Endodermal cell (in vitro differentiated cells): ENCODE measurements at places on chromosomes 5 and 9.
A peak's percentile ranks its signal among the peaks of the same experiment; 100 is the strongest.

DNA sequence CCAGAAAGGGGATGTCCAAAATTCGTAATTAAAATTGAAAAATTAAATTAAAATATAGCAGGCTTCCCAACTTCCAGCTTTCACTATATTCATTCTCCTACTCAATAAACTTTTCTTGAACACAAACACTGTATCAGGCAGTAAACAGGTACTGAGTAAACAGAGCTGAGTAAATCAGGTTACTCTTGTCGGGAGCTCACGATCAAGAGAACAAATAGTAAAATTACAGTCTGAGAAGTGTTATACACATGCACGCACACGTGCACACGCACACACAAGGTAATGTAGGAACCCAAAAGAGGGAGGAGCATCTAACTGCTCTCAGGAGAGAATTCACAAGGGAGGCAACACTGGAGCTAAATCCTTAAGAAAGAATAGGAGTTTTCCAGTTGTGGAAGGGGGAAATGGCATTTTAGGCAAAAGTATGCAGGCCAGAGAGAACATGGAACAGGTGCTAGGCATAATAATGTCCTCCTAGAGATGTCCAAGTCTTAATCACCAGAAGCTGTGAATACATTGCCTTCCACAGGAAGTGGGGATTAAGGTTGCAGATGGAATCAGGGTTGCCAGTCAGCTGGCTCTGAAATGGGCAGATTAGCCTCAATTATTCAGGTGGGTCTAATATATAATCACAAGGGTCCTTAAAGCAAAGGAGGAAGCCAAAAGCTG, 598.8 kb upstream of the BRINP1 start:
- no peaks in the 10 kb centered on the region for H3K27me3 ChIP-seq
- no peak overlapping the region for H3K27ac ChIP-seq
- H3K4me3 ChIP-seq, result no peak overlapping the region
- H3K36me3 ChIP-seq, result no peaks in the 10 kb centered on the region
- H3K4me1 ChIP-seq, result no peaks in the 10 kb centered on the region
- no peak for DNase-seq

DNA sequence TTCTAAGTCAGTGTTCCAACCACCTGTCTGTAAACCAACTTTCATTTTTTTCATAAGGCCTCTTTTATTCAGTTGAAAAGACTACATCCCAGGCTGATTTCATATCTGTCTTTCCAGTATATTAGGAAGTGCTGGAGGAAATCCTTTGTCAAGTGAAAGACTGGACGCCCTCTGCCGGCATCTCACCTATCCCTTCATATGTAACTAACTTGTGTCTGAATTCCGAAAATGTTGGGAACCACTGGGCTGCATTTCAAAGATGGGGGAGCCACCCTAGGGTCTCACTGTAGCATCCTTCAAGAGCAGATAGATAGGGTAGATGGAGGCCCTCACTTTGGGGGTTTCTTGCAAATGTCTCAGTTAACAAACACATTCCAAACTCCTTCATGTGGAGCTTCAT, 569.8 kb downstream of the CTNND2 start:
- no peak overlapping the region for H3K27ac ChIP-seq
- H3K27me3 ChIP-seq, result no peaks in the 10 kb centered on the region
- no peak overlapping the region for H3K4me3 ChIP-seq
- H3K36me3 ChIP-seq, result no peaks in the 10 kb centered on the region
- no peak for DNase-seq

DNA sequence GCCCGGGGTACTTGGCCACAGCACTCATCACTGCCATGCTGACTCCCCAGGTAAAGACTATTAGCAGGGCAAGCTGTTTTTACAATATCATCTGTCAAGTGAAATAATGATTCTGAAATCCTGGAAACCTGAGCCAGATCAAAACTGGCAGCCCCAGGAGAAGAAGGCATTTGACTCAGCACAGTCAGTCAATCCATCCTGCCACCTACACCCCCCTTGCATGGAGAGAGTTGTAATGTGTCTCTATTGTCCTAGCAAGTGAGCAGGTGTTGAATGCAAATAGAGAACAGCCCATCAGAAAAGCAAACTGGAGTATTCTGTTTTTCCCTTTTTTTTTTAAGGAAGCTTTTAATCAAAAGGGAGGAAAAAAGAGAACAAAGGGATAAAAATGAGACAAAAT, 291.2 kb downstream of the BRINP1 start:
- no peak overlapping the region for H3K4me3 ChIP-seq
- no peak for DNase-seq
- no peaks in the 10 kb centered on the region for H3K27me3 ChIP-seq

- H3K27me3 ChIP-seq, result no peaks in the 10 kb centered on the region
- no peak overlapping the region for H3K4me3 ChIP-seq
- no peaks in the 10 kb centered on the region for H3K4me1 ChIP-seq
- no peak overlapping the region for H3K27ac ChIP-seq
- DNase-seq, result no peak
- H3K36me3 ChIP-seq, result no peaks in the 10 kb centered on the region
Observed at GRCh38 chr5:109143031-109143430, 266.7 kb downstream of the PJA2 start.

DNA sequence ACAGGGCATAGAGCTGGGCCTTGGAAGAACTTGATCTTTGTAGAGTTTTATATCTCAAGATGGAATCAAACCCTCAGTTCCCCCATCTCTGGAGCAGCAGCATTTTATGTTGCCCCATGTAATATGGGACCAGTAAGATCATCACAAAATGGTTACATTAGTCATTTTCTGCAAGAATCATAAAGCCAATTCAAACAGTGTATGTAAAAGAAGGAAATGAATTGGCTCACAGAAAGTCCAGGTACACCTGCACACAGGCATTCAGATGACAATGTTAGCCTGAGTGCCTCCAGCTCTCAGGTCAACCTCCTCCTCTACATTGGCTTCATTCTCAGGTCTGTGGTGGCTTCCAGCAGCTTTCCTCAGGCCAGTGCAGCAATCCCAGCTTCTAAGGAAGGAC, 35.1 kb downstream of the CYFIP2 start:
- no peaks in the 10 kb centered on the region for H3K4me1 ChIP-seq
- DNase-seq, result no peak
- peaks cover 4% of the 10 kb centered on the region for H3K36me3 ChIP-seq
- H3K4me3 ChIP-seq, result no peak overlapping the region

GRCh38 chr9:132002643-132003318, 76.9 kb downstream of the MED27 start:
- no peak for DNase-seq
- no peak overlapping the region for H3K27ac ChIP-seq
- no peaks in the 10 kb centered on the region for H3K27me3 ChIP-seq
- H3K4me3 ChIP-seq, result no peak overlapping the region

- peaks cover 7% of the 10 kb centered on the region for H3K4me1 ChIP-seq
- no peaks in the 10 kb centered on the region for H3K27me3 ChIP-seq
- no peak overlapping the region for H3K27ac ChIP-seq
- no peaks in the 10 kb centered on the region for H3K36me3 ChIP-seq
- no peak overlapping the region for H3K4me3 ChIP-seq
Observed at GRCh38 chr5:110377361-110377760, 349.1 kb downstream of the TMEM232 start.

- no peak overlapping the region for H3K4me3 ChIP-seq
- DNase-seq, result no peak
- no peaks in the 10 kb centered on the region for H3K36me3 ChIP-seq
- no peaks in the 10 kb centered on the region for H3K4me1 ChIP-seq
Observed at GRCh38 chr5:84058561-84058960, 326.1 kb downstream of the EDIL3 start.

DNA sequence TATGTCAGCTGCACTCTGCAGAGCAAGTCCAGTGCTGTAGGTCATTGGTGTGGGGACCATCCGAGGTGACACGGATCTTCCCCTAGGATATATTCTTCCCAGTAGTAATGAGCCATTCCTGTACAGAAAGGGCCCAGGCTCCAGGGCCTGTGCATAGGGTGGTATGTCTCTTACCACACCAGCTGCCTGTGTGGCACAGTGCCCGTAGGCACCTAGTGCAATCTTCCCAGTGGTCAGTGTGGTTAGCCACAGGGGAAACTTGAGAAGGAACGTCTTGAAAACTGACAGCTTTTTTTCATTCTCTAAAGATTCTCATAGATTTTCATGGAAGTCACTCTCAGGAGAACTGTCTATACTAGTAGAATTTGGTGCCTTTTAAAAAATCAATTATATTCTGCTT, 39.8 kb downstream of the CYSTM1 start:
- no peaks in the 10 kb centered on the region for H3K36me3 ChIP-seq
- H3K4me1 ChIP-seq, result peaks cover 10% of the 10 kb centered on the region
- H3K4me3 ChIP-seq, result no peak overlapping the region
- no peak overlapping the region for H3K27ac ChIP-seq

- no peak overlapping the region for H3K27ac ChIP-seq
- no peaks in the 10 kb centered on the region for H3K4me1 ChIP-seq
- no peaks in the 10 kb centered on the region for H3K36me3 ChIP-seq
- H3K27me3 ChIP-seq, result no peaks in the 10 kb centered on the region
- no peak for DNase-seq
- H3K4me3 ChIP-seq, result no peak overlapping the region
Observed at GRCh38 chr5:4855036-4855435, 285.1 kb upstream of the ADAMTS16 start.

DNA sequence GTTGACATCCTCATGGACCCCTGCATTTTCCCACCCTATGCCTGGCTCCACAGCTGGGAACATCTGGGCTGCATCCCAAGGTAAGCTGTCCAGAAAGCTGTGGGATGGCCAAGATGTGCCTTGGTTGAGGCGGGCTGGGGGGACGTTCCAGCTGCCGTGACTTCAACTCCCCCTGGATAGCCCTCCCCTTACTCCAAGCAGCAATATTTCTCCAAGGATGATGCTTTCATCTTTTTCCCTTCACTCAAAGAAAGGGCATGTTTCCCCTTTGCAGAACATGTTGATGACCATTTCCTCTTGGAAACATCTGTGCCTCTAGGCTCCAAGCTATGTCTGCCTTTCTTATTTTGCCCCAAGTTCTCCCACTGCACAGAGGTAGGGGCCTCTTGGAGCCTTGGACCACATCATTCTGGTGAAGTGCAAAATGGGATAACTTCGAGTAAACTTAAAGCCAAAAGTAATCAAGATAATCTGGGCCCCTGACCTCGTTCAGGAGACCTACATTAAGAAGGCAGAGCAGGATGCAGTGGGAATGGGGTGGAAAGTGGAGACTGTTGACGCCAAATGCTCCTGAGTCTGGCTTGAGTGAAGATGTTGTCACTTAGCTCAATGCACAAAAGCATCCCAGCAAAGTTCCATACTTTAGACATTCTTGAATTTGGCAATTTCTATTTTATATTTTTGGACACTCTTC, 175.2 kb downstream of the GAS1 start:
- H3K27ac ChIP-seq, result no peak overlapping the region
- no peak for DNase-seq
- no peaks in the 10 kb centered on the region for H3K36me3 ChIP-seq

GRCh38 chr5:55603922-55604321, 69.2 kb upstream of the PLPP1 start:
- no peaks in the 10 kb centered on the region for H3K36me3 ChIP-seq
- H3K4me1 ChIP-seq, result no peaks in the 10 kb centered on the region
- H3K27ac ChIP-seq, result no peak overlapping the region
- H3K27me3 ChIP-seq, result no peaks in the 10 kb centered on the region

DNA sequence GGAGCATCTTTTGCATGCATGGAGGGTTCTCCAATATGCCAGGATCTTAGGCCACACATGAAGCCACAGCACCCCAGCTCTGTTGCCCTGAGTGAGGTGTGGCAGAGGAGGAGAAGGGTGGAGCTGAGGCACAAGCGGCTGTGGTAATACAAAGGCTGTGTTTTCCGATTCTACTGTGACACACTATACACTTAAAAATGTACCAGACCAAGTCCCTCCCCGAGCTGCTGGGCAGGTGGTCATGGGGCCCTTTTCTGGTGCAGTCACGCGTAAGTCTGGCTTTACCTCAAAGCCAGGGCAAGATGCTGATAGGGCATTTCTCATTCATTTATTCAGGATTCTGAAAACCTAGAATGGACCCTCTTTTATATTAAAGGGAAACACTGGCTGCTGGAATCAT, 3.7 kb downstream of the ADGRV1 start:
- H3K36me3 ChIP-seq, result no peaks in the 10 kb centered on the region
- H3K4me3 ChIP-seq, result no peak overlapping the region
- H3K4me1 ChIP-seq, result peaks cover 5% of the 10 kb centered on the region
- DNase-seq, result no peak

- H3K36me3 ChIP-seq, result no peaks in the 10 kb centered on the region
Observed at GRCh38 chr9:75979362-75979761, 88.9 kb downstream of the PCSK5 start.

- no peak for DNase-seq
- no peak overlapping the region for H3K27ac ChIP-seq
- peaks cover 4% of the 10 kb centered on the region for H3K4me1 ChIP-seq
- peaks cover 21% of the 10 kb centered on the region for H3K27me3 ChIP-seq
- H3K4me3 ChIP-seq, result no peak overlapping the region
Observed at GRCh38 chr9:120891884-120892747, 15.1 kb upstream of the PHF19 start.

DNA sequence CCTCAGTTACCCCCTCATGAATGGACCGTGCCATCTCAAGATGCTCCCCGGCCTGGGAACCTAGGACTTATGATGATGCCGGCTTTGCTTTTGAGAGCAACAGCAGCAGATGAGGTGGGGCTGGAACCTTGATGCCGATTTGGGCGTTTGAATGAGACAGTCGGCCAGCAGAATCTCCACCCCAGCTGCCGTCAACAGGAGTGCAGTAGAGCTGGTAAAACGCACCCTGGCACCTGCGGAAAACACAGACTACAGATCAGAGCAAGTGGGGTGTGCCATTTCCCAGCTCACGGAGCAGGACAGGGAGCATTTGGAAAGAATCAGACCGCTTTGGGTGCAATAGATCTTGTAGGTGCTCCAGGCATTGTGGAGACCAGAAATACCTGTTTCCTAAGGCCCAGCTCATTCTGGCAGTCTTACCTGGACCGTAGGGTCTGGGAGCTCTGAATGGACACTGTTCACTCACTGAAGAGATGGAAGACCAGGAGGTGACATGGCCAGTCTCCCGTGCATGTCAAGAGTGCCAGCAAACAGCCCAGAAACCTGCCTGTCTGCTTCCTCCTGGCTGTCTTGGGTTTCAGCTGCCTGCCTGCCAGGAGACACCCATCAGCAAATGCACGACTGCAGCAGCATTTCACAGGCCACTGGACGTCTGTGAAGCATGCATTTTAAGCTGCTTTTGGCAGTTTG, 317.7 kb upstream of the IRX4 start:
- no peaks in the 10 kb centered on the region for H3K36me3 ChIP-seq
- H3K27ac ChIP-seq, result no peak overlapping the region
- peak; percentile 26 for DNase-seq
- H3K4me1 ChIP-seq, result no peaks in the 10 kb centered on the region
- H3K27me3 ChIP-seq, result no peaks in the 10 kb centered on the region
- H3K4me3 ChIP-seq, result no peak overlapping the region

- no peak overlapping the region for H3K4me3 ChIP-seq
- H3K4me1 ChIP-seq, result peaks cover 5% of the 10 kb centered on the region
- H3K27ac ChIP-seq, result no peak overlapping the region
- H3K36me3 ChIP-seq, result no peaks in the 10 kb centered on the region
- H3K27me3 ChIP-seq, result no peaks in the 10 kb centered on the region
Observed at GRCh38 chr9:13580131-13580530, 300.6 kb upstream of the MPDZ start.

- H3K36me3 ChIP-seq, result no peaks in the 10 kb centered on the region
- DNase-seq, result no peak
- no peak overlapping the region for H3K27ac ChIP-seq
- H3K27me3 ChIP-seq, result no peaks in the 10 kb centered on the region
- H3K4me1 ChIP-seq, result no peaks in the 10 kb centered on the region
- H3K4me3 ChIP-seq, result no peak overlapping the region
Observed at GRCh38 chr5:107964722-107965121, 294.0 kb upstream of the EFNA5 start.

GRCh38 chr9:69377981-69378380, 53.0 kb downstream of the ENTREP1 start:
- H3K36me3 ChIP-seq, result no peaks in the 10 kb centered on the region
- H3K4me1 ChIP-seq, result peaks cover 3% of the 10 kb centered on the region
- H3K27me3 ChIP-seq, result no peaks in the 10 kb centered on the region

GRCh38 chr9:126016579-126017290, 269.6 kb downstream of the PBX3 start:
- H3K27ac ChIP-seq, result no peak overlapping the region
- DNase-seq, result no peak
- H3K27me3 ChIP-seq, result no peaks in the 10 kb centered on the region
- H3K4me1 ChIP-seq, result no peaks in the 10 kb centered on the region
